Spinal cord (tissue), 10 donors: ENCODE measurements at places on chromosomes 7 and 10. TPM values are rescaled to one million over a fixed set of nuclear protein-coding genes. Genes with fewer than 3 reads are reported as not detected.

GRCh38 chr7:101470668-101471487, 108.2 kb downstream of the COL26A1 start:
- DNase-seq: no peak

DNA sequence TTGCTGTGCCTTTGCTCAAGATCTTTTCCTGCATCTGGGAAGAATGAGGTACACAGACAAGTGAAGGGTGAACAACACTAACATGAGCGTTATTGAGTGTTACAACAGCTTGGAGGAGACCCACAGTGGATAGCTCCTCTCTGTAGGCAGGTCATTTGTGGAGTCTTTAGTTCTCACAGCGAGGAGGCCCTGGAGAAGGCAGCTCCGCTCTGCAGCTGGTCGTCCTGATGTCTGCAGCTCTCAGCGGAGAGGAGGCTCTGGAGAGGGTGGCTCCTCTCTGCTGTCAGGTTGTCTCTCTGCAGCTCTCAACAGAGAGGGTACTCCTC, 7.0 kb upstream of the DYNC2I1 start:
- DNase-seq: no peak

The GIGYF1 gene
- polyA plus RNA-seq: 53.7 TPM

The INA gene
- 346 TPM for polyA plus RNA-seq

The CH25H gene
- polyA plus RNA-seq: 1.1 TPM

DNA sequence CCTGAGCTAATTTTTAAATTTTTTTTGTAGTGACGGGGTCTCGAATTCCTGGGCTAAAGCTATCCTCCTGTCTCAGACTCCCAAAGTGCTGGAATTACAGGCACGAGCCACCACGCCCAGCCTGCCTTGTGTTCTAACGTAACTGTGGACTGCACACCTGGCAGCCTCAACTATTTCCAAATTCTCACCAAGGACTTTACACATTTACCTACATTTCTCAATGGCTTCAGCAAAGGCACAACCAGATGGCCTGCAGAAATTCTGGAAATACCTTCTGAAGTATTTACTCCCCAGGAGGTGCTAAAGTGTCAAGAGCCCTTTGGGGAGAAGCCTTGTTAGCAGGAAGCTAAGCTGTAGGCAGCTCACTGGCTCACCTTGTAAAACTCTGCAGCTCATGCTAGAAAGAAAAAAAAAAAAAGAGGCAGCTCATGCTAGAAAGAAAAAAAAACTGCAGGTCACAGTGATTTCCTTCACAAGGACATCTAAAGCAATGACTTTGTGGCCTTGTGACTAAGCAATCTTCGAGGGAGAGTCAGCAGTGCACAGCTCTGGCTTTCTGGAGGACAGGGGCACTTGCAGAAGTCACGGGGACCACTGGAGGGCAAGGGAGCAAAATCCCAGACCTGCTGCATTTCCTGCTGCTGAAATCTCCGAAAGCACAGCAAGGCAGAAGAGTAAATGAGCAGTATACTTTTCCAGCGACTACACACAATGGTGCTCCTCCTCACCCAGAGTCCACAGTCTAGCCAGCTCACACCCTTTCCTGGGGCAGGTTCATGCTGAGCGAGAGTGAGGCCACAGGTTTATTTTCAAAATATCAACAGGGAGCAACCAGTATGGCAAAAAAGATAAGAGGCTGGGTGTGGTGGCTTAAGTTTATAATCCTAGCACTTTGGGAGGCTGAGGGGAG, 40.4 kb downstream of the BAIAP2L1 start:
- no peak for DNase-seq

- DNase-seq: no peak
Observed at GRCh38 chr7:66837007-66837406, 84.0 kb upstream of the TMEM248 start.

The GRIFIN gene
- polyA plus RNA-seq: 0.41 TPM

The WDR86 gene
- 54.5 TPM for polyA plus RNA-seq

The MYL10 gene
- not detected for polyA plus RNA-seq

The SPDYE5 gene
- polyA plus RNA-seq: 10.2 TPM

DNA sequence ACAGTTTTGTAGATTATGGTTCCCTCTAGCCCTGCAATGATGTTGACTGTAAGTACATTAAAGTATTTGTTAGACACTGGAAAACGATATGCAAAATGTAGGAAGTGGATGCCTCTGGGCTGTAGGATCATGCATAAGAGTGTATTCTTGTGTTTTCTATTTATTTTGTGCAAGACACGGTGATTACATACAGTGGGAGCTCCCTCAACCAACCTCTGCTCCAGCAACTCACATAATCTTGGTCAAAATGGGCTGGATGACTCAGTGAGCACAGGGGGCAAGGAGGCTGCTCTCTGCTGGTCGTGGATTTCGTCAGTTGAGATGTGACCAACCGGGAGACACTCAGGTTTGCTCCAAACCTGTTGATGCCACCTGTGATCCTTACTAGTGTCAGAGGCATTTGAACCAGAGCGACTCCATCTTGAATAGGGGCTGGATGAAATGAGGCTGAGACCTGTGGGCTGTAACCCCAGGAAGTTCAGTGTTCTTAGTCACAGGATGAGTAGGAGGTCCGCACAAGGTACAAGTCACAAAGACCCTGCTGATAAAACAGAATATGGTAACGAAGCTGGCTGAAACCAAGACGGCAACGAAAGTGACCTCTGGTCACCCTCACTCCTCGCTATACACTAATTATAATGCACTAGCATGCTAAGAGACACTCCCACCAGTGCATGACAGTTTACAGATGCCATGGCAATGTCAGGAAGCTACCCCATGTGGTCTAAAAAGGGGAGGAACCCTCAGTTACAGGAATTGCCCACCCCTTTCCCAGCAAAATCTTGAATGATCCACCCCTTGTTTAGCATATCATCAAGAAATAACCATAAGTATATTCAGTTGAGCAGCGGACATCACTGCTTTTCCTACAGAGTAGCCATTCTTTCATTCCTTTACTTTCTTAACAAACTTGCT, 56.4 kb upstream of the FAM20C start:
- no peak for DNase-seq

The ABCB1 gene
- 18.5 TPM for polyA plus RNA-seq

The PTF1A gene
- polyA plus RNA-seq: 0.74 TPM

DNA sequence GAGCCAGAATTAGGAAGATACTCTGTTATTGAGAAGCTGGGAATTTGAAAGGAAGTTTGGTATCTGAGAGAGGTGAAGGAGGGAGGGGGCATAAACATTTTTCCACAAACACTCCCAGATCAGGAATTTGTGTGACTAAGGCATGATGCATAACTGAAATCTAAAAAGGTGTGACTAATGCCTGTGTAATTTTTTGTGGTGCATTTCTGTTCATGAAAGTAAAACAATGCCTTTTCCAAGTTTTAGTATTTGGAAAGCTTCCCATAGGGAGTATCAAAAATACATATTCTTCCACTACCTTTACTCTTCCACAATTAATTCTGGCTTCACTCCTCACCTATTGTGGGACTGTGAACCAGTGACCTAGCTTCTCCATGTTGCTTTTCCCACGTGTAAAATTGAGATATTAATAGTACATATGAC, 56.4 kb upstream of the CAV2 start:
- no peak for DNase-seq

The NME8 gene
- polyA plus RNA-seq: not detected

The RAPGEF5 gene
- polyA plus RNA-seq: 19.5 TPM

The NACAD gene
- 88.1 TPM for polyA plus RNA-seq

The SMIM30 gene
- polyA plus RNA-seq: 54.8 TPM

DNA sequence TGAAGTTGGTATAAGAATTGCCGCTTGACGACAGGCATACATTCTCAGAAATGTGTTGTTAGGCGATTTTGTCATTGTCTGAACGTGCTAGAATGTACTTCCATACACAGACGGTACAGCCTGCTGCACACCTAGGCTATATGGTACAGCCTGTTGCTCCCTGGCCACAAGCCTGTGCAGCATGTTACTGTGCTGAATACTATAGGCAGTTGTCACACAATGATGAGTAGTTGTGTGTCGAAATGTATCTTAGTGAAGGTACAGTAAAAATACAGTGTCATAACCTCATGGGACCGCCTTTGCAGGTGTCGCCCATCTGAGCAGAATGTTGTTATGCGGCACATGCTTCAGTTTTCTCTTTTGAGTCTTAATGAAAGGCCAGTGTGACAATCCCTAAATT, 66.5 kb downstream of the SHH start:
- no peak for DNase-seq

- no peak for DNase-seq
Observed at GRCh38 chr10:46028584-46029460, 1.6 kb downstream of the NCOA4 start.

DNA sequence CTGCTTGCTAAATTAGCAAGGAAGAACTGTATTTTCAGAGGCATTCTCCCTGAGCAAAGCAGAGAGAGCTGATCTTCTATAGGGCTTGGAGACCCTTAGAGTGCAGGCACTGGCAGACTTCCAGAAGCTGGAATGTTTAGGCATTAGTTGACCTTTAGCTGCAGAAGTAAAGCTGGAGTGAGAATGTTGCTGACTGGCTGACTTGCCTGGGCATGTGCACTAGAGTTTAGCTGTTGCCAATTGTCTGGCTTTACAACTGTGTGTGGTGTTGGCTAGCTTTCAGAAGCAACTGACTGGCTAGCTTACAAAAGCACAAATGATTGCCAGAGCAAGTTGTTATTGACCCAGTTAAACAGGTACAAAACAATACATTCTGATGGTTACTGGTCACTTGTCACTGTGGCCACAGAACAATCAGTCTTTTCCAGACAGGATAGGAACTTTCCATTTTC, 25.1 kb downstream of the FAM13C start:
- DNase-seq: peak; percentile 65

- no peak for DNase-seq
Observed at GRCh38 chr7:44258423-44258760, 57.6 kb downstream of the YKT6 start.

GRCh38 chr10:86711513-86712316, 43.4 kb downstream of the LDB3 start:
- DNase-seq: no peak

The CLRN3 gene
- polyA plus RNA-seq: 0.36 TPM

The CALML5 gene
- not detected for polyA plus RNA-seq

- DNase-seq: peak; percentile 22
Observed at GRCh38 chr7:48046458-48046857, 11.1 kb downstream of the C7orf57 start.

The GPR26 gene
- polyA plus RNA-seq: 6.9 TPM

GRCh38 chr10:96374985-96375830, 16.4 kb upstream of the OPALIN start:
- peak; percentile 79 for DNase-seq

The ELOVL3 gene
- polyA plus RNA-seq: 0.42 TPM

The KCP gene
- polyA plus RNA-seq: 2.3 TPM

DNA sequence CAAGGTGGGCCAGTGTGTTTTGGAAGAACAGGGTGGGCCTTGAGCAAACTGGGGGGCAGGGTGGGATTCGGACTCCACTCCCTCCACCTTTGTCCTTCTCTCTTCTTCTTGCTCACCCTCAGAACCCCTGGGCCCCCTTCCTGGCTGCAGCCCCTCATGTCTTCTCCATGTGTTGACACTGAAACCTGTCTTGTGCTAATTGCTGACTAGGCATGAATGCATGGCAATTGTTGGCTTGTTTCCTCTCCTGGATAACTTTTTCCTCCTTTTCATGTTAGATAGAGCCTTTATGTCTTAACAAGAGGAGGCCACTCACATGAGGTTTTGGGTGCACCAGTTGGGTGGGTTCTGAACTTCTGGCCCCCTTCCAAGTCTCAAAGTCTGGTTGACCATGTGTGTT, 181.6 kb upstream of the MKI67 start:
- no peak for DNase-seq

GRCh38 chr10:96053985-96054384, 10.6 kb downstream of the CCNJ start:
- DNase-seq: no peak

- no peak for DNase-seq
Observed at GRCh38 chr7:64884913-64885370, 18.1 kb upstream of the ZNF273 start.

DNA sequence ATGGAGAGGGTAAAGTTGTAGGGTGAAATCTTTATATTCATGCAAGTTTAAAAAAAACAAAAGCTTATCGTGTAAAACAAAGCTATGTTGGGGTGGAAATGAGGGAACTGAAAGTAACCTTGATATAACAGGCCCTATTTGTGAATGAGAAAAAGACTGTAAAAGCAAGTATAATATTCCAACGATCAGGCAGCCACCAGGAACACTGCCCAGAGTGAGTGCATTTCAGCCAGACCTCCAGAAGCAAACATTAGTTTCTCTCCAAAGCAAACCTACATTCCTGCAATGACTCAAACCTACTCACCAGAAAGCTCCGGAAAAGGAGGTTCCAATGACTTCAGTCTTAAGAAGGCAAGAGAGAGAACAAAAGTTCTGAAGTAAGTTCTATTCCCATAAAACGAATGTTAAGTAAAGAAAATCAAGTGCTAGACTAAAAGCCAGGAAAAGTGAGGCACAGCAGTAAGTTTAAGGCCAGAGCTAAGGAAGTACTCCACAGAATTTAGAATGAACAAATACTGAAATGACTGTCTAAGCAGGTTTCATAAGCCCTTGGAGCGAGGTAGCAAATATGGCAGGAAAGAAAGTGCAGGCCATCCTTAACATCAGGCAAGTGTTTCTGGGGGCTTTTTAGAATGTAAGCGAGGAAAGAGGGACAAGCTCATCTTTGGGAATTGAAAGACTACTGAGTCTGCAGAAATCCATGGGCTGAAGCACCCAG, 493.1 kb downstream of the XPNPEP1 start:
- DNase-seq: no peak

- DNase-seq: no peak
Observed at GRCh38 chr7:129169171-129169671, 19.2 kb upstream of the SMO start.

GRCh38 chr7:149826344-149827088, 11.7 kb upstream of the ZNF862 start:
- DNase-seq: no peak

DNA sequence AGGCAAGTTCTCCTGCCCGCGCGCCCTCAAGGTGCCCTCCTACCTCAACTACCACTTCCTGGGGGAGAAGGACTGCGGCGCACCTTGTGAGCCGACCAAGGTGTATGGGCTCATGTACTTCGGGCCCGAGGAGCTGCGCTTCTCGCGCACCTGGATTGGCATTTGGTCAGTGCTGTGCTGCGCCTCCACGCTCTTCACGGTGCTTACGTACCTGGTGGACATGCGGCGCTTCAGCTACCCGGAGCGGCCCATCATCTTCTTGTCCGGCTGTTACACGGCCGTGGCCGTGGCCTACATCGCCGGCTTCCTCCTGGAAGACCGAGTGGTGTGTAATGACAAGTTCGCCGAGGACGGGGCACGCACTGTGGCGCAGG, 1.4 kb downstream of the FZD1 start:
- DNase-seq: no peak

The GIMAP4 gene
- polyA plus RNA-seq: 21.1 TPM

- no peak for DNase-seq
Observed at GRCh38 chr10:110643653-110644597, at the start of gene RBM20. RBM20 (plus strand) TSS chr10:110644336; CDS start chr10:110644455, 119 bp downstream.

- DNase-seq: no peak
Observed at GRCh38 chr10:23884670-23885069, 324.3 kb upstream of the KIAA1217 start.

DNA sequence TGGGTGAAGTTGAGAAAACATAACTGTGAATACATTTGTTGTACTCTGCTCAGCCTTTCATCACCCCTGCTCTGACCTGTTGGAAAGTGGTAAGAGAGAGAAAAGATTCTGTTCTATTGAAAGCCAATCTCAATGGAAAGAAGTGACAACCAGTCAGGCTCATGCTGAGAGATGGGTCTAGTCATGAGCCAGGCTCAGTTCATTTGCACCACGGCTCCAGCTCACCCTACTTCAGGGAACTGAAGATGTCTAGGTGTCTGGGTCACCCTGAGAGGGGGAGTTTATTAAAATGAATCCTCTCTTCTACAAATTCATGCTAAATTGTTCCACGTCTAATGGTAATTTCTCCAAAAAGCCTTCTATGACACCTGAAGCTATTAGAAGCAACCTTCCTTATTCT, 12.1 kb upstream of the FAS start:
- DNase-seq: no peak

GRCh38 chr7:10912077-10912476, 61.6 kb upstream of the PHF14 start:
- no peak for DNase-seq

The OLAH gene
- 1.9 TPM for polyA plus RNA-seq

The DENND2A gene
- 51.9 TPM for polyA plus RNA-seq
